ENCODE measurements at places on chromosomes 1 and 21.

- no peak for DNase-seq
Observed at GRCh38 chr1:214337015-214337414, 56.1 kb downstream of the SMYD2 start.

GRCh38 chr1:232096751-232097150 is 470.2 kb downstream of the DISC1 start:
- no peak for DNase-seq

- DNase-seq: no peak
Observed at GRCh38 chr1:94440088-94440487, 21.9 kb downstream of the ABCD3 start.

DNA sequence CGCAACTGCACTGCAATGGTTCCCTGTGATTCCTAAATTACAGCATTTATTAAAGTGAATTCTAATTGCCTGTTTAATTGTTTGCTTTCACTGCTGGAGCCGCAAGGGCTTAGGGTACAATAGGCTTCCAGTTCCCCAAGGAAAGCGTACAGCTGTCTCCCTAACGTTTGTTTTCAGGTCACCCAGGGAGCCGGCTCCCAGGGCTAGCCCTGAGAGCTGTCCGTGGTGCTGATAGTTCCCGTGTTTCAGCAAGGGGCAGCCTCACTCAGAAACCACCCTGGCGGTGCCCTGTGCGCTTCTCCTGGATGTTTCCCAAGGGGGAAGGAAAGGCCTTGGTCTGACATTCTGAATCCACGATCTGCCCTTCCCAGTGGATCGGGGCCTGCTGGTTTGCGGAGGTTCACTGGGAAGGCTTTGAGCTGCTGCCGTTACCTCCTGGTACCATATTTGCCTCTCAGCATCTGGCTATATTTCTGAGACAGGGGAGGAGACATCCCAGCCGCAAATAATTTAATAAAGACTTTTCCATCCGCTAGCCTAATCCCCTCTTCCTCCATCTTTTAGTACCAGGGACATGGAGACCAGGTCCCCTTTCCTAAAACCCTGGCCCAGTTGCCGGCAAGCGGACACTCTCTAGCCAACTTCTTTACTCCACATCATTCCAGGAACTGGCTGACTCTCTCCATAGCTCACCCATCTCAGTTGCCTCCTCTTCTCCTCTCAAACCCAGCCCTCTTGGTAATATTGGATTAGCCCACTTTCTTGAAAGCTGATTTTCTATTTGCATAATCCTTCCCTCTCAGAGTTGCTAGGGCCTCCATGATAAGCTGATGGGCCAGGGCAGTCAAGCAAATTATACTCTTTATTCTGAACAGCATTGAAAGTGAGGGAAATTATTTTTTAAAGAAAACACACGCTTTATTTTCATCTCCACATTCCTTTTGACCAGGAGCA is 149.0 kb downstream of the IGSF21 start:
- no peak for DNase-seq

DNA sequence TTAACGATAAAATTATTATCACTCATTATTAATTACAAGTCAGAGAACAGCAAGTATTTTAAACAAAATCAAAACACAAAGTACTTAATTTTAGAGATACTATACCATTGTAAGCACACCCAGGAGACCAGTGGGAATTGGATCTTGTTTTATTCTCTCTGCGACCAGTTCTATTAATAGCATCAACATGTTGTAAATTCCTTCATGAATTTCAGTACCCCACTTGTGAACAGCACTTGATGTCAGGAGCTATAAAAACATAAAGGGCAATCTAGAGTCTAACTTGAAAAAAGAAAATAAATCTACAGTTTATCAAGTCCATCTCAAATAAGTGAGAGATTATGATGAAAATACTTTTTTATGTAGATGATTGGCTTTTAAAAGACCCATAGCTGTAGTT is 42.9 kb downstream of the USP24 start:
- DNase-seq: no peak

GRCh38 chr1:85484716-85485115 is 19.8 kb upstream of the DDAH1 start:
- DNase-seq: no peak

GRCh38 chr1:92538048-92538412 is 51.3 kb upstream of the GFI1 start:
- no peak for DNase-seq

Measured in CD4-positive, alpha-beta T cell treated with Interleukin-15 for 1 hour (primary cell).